ENCODE measurements at places on chromosomes 16 and 17. TPM values are rescaled to one million over a fixed set of nuclear protein-coding genes. Genes with fewer than 3 reads are reported as not detected.

DNA sequence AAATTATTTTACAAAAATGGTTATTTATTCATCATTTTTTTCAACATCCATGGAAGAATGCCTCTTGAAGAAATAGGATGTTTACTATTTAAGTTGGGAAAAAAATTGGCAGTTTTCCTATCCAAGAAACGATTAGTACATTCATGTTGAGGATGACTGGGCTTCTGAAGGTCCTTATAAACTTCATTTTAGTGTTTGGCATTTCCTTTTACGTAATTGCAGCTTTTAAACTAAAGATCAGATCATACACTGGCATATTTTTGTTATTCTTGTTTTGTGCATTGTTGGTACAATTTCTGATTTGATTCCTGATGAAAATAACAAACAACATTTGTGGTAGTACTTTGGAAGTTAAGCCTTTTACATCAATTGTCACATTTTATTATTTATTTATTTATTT lies 11.5 kb downstream of the KCNJ16 start:
- DNase-seq: no peak

Gene EVI2B
- 0.99 TPM for total RNA-seq

GRCh38 chr17:2406271-2406902 lies 5.5 kb upstream of the MNT start:
- DNase-seq: no peak

GRCh38 chr16:24504472-24505345 lies 34.7 kb upstream of the RBBP6 start:
- peak; percentile 49 for DNase-seq

DNA sequence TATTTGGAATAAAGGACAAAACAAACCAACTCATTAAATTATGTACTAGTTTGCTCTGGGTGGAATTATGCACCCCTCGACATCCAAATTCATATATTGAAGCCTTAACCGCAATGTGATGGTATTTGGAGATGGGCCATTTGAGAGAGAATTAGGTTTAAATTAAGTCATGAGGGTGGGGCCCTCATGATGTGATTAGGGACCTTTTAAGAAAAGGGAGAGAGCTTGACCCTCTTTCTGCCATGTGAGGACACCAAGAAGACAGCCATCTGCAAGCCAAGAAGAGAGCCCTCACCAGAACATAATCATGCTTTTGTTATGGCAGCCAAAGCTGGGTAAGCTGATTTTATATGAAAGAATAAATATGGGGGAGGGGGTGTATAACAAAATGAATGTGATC lies 2.0 kb downstream of the C16orf87 start:
- no peak for DNase-seq

Gene MMD
- total RNA-seq: 4.4 TPM

Gene ARSG
- total RNA-seq: 0.52 TPM

Gene KRT28
- not detected for total RNA-seq

DNA sequence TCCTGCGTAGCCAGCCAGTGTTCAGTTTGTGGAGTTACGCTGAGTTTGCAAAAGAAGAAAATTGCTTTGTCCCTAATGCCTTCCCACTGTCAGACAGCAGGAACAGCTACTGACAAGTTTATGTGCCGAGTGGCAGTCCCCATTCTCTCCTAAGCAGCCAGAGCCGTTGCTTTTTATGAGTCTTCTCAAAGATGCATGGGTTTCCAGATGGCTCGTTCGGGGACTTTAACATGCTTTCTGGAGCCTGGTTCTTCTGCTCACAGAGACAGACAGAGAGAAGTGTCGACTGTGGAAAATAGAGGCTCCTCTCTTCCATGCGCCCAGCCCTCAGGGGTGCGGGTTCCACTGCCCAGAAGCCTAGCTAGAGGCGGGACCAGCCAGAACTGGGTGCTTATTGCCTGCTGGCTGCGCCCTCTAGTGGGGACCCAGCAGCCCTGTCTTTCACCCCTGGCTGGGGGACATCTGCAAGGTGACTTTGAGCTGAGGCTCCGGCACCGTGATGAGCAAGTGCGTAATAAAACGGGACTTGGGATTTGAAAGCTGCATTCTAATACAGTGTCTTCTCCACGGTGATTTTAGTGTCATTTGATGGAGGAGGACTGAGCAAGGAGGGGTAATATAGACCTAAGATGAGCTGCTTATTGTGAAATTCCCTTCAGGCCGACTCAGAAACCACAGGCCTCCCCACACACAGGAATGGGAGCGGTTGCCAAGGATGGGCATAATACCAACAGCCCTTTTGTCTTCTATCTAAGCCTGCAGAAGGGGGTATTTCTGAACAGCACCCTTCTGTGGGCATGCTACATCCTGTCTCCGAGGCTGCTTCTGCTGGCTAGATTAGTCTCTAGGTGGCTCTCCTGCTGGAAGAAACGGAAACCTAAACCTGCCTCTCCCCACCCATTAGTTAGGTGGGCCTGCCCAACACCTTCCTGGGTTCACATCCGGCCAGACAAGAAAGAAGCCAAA lies 73.1 kb downstream of the CCDC182 start:
- peak; percentile 68 for DNase-seq

DNA sequence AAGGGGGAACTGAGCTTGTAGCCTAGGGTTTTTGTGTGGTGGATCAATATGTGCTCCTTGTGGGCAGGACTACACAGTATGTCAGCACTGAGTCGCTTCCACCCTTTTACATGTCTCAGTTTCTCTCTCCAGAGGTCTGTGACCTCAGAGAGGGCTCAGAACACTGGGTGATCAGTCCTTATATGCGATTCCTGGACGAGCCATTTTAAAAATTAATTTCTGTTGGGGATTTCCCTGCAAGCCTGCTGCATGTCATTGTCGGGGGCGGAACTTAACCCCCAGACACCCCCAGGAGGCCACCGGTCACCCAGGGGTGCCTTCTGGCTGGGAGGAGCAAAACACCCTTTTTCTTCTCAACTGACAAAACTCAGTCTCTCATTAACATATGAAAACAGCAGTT lies 14.1 kb downstream of the DHRS7B start:
- no peak for DNase-seq

DNA sequence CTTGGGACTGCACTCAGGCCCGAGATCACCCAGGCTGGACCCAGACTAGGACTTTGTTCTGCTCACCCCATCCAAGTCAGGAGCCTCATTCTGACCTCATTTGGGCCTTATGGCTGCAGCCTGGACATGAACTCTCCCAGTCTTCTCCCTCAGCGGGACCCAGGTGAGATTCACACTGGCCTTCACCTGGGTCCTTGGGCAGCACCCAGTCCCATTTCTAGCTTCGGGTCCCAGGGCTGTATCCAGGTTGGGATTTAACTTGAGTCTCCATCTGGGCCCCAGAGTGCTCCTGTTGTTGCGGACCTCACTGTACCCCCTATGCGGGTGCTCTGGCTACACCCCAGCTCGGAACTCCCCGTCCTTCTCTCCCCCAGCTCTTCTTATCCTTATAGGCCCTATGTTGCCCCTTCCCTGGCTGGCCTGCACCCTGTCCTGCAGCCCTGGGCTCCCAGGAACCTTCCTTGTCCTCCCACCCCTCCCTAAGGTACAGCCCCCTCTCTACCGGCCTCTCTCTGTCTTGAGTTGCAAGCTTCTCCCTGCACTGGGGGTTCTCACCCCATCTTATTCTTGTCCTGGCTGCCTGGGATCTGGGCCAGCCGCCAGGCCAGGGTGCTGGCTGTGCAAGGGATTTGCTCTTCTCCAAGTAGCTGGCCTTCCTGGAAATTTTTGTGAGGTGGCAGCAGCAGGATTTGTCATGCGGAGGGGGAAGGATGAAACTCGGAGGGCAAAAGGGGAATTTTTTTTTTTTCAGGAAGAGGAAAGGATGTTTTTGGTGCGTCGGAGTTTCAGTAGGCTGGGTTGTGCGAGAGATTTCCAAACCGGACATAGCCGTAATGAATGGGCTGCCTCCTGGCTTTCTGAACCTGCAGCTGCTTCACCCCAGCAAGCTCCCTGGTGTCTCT lies 904 bp downstream of the MAP2K3 start:
- DNase-seq: peak; percentile 61

DNA sequence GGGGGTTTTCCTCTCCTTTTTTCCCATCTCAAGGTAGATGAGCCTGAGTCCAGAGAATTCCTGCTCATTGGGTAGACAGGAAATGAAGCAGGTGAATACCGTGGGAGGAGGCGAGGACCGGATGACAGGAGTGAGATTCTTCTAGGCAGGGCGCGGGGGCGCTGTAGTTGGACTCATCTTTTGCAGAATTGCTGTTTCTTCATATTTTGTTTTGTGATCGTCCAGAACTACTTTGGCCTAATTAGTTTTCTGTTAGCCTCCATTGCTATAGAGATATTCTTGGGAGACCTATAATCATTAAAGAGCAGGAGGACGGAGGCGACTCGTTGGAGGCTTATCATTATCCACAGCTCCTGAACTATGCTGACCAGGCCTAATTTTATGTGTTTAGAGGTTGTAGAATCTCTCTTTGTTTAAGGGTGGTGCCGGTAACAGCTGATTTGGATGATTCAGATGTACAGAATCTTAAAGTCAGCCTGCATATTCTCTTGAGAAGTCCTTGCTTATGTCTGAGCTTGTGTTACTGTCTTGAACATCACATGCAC lies 650 bp downstream of the ATP6V0A1 start:
- peak; percentile 50 for DNase-seq
